Activated effector memory CD4-positive, alpha-beta T cell treated with Interleukin-2 at 50 U/mL for 16 hours (primary cell): ENCODE measurements at places on chromosomes 13 and 19.
A peak's percentile ranks its signal among the peaks of the same experiment; 100 is the strongest.

- DNase-seq: no peak
Observed at GRCh38 chr19:19106056-19106551, 32.2 kb downstream of the TMEM161A start.

- DNase-seq: no peak
Observed at GRCh38 chr19:14035706-14036105, 4.1 kb downstream of the IL27RA start.

DNA sequence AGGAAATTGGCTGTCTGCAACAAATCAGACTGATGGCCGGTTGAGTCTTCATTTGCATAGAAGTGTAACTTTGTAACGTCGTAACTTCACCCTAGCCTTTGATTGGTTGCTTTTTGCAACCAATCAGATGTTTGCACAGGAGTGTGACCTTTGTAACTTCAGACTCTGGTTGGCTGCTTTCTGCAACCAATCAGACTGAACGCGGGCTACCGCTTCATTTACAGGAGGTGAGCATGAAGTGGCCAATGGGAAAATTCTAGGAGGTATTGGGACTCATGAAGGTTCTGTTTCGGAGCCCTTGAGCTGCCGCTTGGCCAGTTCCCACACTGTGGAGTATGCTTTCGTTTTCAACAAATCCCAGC is 441 bp upstream of the ZNF559 start:
- DNase-seq: no peak

GRCh38 chr13:62292714-62293480 is 877.2 kb upstream of the PCDH20 start:
- DNase-seq: no peak

- DNase-seq: peak; percentile 64
Observed at GRCh38 chr13:46181840-46182490, at the start of gene LCP1. Gene LCP1 (minus strand): TSS chr13:46182177. CDS start chr13:46159662, 22,515 bp downstream.

DNA sequence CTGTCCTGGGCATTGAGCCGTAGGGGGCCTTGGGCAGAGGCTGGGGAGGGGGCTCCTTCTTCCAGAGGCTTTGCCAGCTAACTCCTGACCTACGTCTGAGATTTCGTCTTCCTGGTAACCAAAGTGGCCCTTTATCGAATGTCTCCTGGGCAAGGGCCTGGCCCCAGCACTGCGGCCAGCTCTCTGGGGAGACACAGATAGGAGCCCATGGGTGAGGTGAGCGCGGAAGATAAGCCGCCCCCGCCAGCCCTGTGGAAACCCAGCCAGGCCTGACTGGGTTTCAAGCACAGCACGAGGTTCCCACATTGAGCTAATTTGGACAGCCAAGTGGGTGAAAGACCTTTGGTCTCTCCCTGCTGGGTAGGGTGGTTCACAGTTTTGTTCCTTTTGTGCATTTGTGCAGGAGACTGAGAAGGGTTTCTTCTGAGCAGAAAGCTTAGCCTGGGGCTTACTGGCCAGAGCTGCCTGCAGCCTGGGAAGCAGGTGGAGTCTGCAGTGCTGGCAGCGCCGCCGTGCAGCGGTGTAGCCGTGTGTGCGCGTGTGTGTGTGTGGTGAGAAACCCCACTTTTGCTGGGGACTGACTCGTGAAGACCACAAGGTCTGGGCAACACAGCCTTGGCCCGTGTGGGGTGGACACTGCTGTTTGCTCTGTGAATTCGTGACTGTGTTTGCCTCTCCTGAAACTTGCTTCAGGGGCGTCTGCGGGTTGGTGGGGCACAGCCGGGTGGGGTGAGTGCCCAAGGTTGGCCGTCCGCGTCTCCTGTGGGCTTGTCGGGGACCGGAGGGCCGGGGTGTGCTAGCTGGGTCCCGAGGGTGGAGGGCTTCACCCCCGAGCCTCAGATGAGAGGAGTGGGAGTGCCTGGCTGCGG is 2.5 kb downstream of the BSG start:
- DNase-seq: no peak

GRCh38 chr13:100837631-100838030 is 163.0 kb upstream of the TMTC4 start:
- DNase-seq: no peak

- no peak for DNase-seq
Observed at GRCh38 chr13:72127031-72127430, 260.0 kb upstream of the DACH1 start.

DNA sequence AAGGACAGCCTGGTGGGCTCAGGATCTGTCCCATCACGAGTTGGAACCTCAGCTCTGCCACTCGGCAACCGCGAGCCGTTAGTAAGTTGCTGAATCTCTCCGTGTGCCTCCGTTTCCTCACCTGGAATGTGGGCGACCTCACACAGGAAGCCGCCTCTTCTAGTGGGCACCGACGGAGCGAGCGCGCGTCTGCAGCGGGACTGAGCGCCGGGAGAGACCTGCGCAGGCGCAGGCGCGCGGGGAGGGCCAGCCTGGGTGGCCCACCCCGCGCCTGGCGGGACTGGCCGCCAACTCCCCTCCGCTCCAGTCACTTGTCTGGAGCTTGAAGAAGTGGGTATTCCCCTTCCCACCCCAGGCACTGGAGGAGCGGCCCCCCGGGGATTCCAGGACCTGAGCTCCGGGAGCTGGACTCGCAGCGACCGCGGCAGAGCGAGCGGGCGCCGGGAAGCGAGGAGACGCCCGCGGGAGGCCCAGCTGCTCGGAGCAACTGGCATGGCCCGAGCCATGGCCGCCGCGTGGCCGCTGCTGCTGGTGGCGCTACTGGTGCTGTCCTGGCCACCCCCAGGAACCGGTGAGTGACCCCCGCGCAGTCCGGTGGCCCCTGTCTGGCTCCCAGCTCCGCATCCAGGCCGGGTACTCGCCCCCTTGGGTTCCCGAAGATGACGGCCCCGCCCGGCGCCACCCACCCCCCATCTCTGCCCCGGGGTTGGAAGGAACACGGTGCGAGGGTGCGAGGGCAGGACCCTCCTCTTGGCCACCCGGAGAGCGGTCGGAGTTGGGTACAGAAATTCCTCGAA is at the start of gene PVR:
Gene PVR, plus strand, starts transcription at position 306 of the 797 bp plus-strand sequence. Its CDS starts 187 bp downstream, at position 493.
- DNase-seq: no peak

- DNase-seq: no peak
Observed at GRCh38 chr19:12872941-12873890, 8.0 kb downstream of the DNASE2 start.

- DNase-seq: no peak
Observed at GRCh38 chr13:23743278-23744076, 145.7 kb downstream of the MIPEP start.

DNA sequence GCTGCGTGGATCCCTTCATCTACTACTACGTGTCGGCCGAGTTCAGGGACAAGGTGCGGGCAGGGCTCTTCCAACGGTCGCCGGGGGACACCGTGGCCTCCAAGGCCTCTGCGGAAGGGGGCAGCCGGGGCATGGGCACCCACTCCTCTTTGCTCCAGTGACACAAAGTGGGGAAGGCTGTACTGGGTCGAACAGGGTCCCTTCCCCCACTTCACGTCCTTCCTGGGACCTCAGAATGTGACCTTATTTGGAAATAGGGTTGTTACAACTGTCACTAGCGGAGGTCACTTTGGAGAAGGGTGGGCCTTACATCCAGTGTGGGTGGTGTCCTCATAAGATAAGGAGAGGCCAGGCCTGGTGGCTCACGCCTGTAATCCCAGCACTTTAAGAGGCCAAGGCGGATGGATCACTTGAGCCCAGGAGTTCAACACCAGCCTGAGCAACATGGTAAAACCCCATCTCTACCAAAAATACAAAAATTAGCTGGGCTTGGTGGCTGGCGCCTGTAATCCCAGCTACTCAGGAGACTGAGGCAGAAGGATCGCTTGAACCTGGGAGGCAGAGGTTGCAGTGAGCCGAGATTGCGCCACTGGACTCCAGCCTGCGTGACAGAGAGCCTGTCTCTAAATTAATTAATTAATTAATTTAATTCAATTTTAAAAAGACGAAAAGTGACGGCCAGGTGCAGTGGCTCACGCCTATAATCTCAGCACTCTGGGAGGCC is 1.8 kb downstream of the F2RL3 start:
- no peak for DNase-seq

DNA sequence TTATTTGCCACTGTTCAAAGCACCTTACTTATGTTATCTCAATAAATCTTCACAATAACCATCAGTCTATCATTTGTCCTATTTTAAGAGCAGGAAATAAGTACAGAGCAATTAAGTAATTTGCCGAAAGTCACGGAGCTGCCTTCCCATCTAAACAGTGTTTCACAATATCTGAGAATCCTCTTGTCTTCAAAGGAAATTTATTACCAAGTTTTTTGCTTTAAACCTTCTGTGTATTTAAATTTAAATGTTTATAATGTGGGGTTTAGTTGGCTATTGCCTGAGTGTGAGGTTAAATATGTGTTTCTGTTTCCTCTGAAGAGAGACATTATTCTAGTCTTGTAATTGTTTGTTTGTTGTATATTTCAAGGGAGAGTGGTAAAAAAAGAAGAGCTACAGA is 633.1 kb downstream of the EFNB2 start:
- no peak for DNase-seq

GRCh38 chr19:21482863-21483276 is 22.5 kb upstream of the ZNF429 start:
- peak; percentile 38 for DNase-seq

DNA sequence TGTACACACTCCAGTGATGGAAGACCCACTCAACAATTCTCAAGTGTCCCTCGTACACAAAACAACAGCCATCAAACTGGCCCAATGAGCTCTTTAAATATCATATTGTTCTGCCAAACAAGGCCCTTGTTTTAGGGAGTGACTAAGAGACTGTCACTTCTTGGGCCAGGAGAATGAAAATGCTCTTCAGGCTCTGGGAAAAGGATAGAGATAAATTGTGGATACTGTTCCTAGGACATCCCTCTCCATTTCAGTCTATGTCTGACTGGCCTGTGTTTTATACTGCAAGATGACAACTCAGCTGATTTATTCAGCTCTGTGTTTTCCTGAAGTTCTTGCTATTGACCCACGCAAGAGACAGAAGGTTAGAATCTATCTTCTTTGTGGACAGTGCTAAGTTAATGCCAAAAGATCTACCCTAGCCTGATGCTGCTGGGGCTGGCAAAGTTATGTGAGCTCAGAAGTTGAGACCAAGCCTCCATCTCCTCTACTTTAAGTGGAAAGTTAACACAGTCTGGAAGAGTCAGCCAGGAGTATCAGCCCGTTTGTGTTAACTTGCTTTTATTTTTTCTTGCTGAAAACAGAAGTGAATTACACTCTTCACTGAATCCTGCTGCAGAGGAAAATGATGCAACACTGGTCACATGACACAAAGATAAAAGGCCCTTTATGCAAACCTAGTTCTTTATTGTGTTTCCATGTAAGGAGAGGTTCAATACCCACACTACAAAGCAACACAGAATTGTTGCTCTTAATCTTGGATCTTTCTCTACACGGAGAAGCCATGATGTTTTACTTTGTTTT is 14.6 kb downstream of the FRY start:
- DNase-seq: no peak

DNA sequence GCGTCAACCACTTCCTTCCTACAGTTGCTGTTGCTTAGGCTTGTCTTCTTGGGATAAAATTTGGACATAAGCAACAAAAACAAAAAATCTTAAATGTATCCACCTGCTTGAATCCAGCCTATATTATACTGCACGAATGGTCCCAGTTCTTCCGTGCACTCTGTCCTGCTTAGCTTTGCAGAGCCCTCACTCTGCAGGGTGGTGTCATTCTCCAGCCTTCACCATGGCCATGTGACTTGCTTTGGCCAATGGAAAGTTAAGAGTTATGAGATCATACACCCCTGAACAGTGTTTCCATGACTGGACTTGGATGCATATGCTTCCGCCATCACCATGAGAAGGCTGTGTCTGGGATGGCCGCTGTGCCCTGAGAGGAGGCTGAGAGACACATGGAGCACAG is 27.4 kb upstream of the SACS start:
- DNase-seq: no peak

DNA sequence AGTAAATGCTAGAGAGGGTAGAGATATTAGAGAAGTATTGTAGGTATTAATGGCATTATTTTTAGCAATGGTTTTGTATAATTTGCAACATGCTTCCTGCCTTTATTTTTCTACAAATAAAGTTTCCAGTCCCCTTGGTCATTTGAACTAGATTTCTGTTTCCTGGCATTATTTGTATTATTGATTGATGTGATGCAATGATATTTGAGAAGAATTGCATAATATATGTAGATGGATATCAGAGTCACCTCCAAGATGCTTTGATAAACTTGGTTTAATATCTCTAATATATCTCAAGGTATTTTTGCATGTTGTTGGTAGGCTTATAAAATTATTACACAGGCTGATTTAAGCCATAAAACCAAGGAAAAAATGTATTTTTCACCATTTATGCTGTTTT is 1054.5 kb downstream of the SLITRK1 start:
- DNase-seq: no peak

DNA sequence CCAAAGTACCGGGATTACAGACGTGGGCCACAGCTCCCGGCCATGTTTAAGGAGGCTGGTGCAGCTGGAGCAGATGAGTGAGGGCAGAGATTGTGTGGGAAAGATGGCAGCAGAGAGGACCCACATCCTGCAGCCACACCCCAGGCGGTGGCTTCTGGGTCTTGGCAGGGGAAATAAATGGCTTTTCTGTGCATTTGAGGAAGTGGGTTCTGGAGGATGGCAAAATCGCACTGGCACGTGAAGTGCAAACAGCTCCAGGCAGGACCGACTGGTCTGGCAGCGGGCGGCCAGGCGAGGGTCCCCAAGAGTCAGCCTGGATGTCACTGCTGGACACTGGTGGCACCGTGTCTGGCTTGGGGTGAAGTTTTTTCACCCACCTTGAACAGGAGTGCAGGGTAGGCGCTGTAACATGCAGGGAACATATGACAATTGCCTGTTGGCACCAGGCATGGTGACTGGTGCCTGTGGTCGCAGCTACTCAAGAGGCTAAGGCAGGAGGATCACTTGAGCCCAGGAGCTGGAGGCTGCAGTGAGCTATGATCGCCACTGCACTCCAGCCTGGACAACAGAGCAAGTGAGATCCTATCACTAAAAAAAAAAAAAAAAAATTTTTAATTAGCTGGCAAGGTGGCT is 8.4 kb downstream of the B3GNT3 start:
- DNase-seq: peak; percentile 55

GRCh38 chr13:114025714-114026431 is 52.0 kb upstream of the C13orf46 start:
- DNase-seq: no peak

GRCh38 chr13:75550159-75550567 is 572 bp downstream of the UCHL3 start:
- DNase-seq: no peak

DNA sequence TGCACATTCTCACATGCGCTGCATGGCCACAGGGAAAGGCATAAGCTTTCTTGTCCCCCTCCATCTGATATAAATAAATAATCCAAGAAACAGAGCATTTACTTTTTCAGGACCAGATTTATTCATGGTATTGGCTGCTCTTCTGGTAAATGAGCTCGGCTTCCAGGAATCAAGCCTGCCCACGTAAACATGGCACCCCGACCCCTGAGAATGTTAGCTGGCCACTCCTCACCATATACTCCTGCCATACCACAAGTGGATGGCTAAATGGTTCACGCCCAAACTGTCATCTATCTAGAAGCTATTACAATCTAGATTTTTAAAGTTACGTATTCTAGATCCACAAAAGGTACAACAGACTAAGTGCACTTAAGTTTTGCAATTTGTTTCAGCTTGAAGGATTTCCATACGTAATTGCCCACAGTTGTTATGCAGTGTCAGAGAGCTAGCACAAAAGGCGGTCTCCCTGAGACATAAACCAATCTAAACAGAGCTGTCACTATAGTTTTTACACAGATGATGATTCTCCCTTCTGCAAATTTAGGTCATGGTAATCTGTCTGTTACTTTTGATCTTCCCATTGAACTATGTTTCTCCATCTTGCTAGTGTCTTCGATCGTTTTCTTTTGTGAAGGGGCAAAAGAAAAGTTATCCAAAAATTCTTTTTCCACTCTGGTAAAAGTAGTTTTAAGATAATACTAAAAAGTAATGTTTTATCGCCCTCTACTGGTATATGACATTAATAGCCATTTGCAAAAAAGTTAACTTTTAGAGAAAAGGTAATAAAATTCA is 16.2 kb upstream of the FOXO1 start:
- no peak for DNase-seq

- peak; percentile 10 for DNase-seq
Observed at GRCh38 chr19:35557539-35558399, 5.7 kb downstream of the ATP4A start.
